Progenitor cell of endocrine pancreas (in vitro differentiated cells): ENCODE measurements at places on chromosomes 4 and X. TPM values are rescaled to one million over a fixed set of nuclear protein-coding genes. Genes with fewer than 3 reads are reported as not detected.
A peak's percentile ranks its signal among the peaks of the same experiment; 100 is the strongest.

Gene SMIM10
- total RNA-seq = 2.2 TPM in 2 replicates

Gene L1CAM
- total RNA-seq = 1.4 and 2.4 TPM in 2 replicates

- no peak for DNase-seq
- peaks cover 3% of the 10 kb centered on the region for H3K4me1 ChIP-seq
- H3K27me3 ChIP-seq = peaks cover 28% of the 10 kb centered on the region
- no peak overlapping the region for H3K4me3 ChIP-seq
- H3K36me3 ChIP-seq = peaks cover 2% of the 10 kb centered on the region
- no peak overlapping the region for H3K27ac ChIP-seq
Observed at GRCh38 chrX:152895724-152896420, 2.0 kb upstream of the ZNF185 start.

DNA sequence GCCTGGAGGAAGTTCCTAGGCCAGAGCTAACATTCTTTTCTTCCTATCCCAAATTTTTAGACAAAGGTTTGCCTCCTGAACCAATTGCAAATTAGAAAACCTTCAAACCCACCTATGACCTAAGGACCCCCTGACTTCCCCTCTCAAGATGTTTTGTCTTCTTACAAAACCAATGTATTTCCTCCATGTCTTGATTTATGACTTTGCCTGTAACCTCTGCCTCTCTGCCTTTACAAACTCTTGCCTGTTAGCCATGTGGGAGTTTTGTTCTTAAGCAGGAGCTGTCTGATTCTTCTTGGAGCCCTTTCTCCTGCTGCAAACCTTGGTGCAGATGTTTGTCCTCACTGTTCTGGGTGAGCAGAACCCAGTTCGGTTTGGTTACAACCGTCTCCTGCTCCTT lies 222.3 kb upstream of the BOD1L1 start:
- no peak overlapping the region for H3K4me3 ChIP-seq
- no peak for DNase-seq
- no peaks in the 10 kb centered on the region for H3K36me3 ChIP-seq

DNA sequence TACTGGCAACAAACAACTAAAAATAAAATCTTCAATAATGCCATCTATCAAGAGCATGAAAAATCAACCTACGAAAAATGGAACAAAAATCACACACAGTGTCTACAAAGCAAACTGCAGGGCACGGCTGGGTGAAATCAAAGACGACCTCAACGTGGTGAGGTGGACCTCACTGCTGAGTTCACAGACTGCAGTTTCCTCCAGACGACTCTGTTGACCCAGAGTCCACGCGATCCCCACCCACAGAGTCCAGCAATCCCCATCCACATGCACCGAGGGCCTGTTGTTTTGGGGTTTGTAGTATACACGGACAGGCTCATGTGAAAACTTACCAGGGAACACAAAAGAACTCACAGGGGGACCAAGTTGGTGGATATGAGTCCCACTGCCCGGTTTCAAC lies 31.1 kb upstream of the GTPBP6 start:
- peaks cover 31% of the 10 kb centered on the region for H3K36me3 ChIP-seq
- H3K27me3 ChIP-seq = no peaks in the 10 kb centered on the region
- no peak for DNase-seq
- H3K4me3 ChIP-seq = no peak overlapping the region
- H3K27ac ChIP-seq = peak overlapping the region; percentile 62

DNA sequence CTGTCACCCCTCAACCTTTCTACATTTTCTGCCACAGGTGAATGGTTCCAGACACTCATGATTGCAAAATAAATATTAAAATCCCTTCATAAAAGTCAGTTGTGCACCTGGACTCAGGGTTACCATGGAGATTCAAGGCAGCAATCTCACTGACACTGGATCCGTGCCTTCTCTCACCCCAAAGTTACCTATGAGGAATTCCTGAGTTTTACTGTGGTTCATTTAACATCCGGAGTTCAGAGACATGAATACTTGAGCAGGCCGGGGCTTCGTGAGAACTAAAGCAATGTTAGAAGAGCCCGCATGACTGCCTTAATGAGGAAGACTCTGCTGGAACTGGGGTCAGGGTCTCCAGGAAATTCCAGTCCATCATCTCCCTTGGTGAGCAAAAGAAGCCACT lies 12.5 kb upstream of the CLNK start:
- no peaks in the 10 kb centered on the region for H3K27me3 ChIP-seq
- no peak overlapping the region for H3K4me3 ChIP-seq
- DNase-seq = no peak

Gene DTHD1
- total RNA-seq = 0.12 and 0.29 TPM in 2 replicates

- H3K4me1 ChIP-seq = no peaks in the 10 kb centered on the region
- H3K4me3 ChIP-seq = no peak overlapping the region
- DNase-seq = no peak
- no peak overlapping the region for H3K27ac ChIP-seq
- peaks cover 28% of the 10 kb centered on the region for H3K36me3 ChIP-seq
Observed at GRCh38 chrX:96971812-96972211, 88.1 kb downstream of the RPA4 start.

- no peak overlapping the region for H3K27ac ChIP-seq
- DNase-seq = no peak
- no peak overlapping the region for H3K4me3 ChIP-seq
- no peaks in the 10 kb centered on the region for H3K36me3 ChIP-seq
Observed at GRCh38 chr4:9988933-9989332, 32.4 kb downstream of the SLC2A9 start.

Gene CITED1
- 1.1 and 2.0 TPM in 2 replicates for total RNA-seq
